ENCODE measurements at places on chromosomes 7 and 10.
A peak's percentile ranks its signal among the peaks of the same experiment; 100 is the strongest.

- peak; percentile 83 for DNase-seq
- no peaks in the 10 kb centered on the region for H3K4me1 ChIP-seq
- H3K36me3 ChIP-seq: no peaks in the 10 kb centered on the region
- H3K27me3 ChIP-seq: no peaks in the 10 kb centered on the region
- no peak overlapping the region for H3K4me3 ChIP-seq
Measured at GRCh38 chr10:92914478-92915325, 66.4 kb downstream of the EXOC6 start.

GRCh38 chr7:46157404-46157803 is 236.3 kb upstream of the IGFBP3 start:
- no peaks in the 10 kb centered on the region for H3K27me3 ChIP-seq
- no peaks in the 10 kb centered on the region for H3K4me1 ChIP-seq
- no peak overlapping the region for H3K27ac ChIP-seq
- no peaks in the 10 kb centered on the region for H3K36me3 ChIP-seq
- H3K4me3 ChIP-seq: no peak overlapping the region

DNA sequence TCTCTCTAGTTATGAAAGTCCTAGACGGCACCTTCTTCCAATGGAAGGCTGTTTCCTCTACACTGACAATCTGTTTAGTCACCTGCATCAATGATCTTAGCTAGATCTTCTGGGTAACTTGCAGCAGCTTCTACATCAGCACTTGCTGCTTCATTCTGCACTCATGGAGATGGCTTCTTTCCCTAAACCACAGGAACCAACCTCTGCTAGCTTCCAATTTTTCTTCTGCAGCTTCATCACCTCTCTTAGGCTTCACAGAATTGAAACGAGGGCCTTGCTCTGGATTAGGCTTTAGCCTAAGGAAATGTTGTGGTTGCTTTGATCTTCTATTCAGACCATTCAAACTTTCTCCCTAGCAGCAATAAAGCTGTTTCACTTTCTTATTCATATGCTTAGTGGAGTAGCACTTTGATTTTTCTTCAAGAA is 24.6 kb downstream of the NAMPT start:
- no peaks in the 10 kb centered on the region for H3K4me1 ChIP-seq
- no peak overlapping the region for H3K27ac ChIP-seq
- peaks cover 4% of the 10 kb centered on the region for H3K36me3 ChIP-seq
- DNase-seq: no peak

DNA sequence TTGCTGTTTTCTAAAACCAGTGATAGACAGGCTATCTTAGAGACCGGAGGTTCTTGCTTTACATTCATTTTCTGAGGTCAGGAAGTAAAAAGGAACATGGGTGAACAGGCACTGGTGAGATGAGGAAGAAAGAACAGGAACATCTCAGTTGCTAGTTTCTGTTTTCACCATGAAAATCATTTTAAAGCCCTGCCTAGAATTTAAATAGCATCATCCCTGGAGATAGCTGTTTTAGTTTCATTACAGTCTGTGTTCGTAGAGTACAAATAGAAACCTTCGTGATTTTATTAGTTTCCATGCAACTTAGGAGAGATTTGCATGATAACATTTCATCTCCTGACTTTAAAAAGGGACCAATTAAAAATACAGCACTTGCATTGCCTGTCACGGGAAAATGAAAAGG is 14.7 kb downstream of the KCNMA1 start:
- no peak overlapping the region for H3K27ac ChIP-seq
- DNase-seq: no peak
- H3K4me1 ChIP-seq: no peaks in the 10 kb centered on the region
- H3K4me3 ChIP-seq: no peak overlapping the region

- no peaks in the 10 kb centered on the region for H3K27me3 ChIP-seq
- peak within 1 kb of the TSS; percentile 40 for H3K4me3 ChIP-seq
- peak; percentile 48 for DNase-seq
- H3K36me3 ChIP-seq: no peaks in the 10 kb centered on the region
- H3K4me1 ChIP-seq: peaks cover 2% of the 10 kb centered on the region
Measured at GRCh38 chr7:2631946-2632732, at the start of gene TTYH3. TSS of gene TTYH3 (plus strand) at chr7:2631986. CDS start at chr7:2632156, 170 bp downstream.

DNA sequence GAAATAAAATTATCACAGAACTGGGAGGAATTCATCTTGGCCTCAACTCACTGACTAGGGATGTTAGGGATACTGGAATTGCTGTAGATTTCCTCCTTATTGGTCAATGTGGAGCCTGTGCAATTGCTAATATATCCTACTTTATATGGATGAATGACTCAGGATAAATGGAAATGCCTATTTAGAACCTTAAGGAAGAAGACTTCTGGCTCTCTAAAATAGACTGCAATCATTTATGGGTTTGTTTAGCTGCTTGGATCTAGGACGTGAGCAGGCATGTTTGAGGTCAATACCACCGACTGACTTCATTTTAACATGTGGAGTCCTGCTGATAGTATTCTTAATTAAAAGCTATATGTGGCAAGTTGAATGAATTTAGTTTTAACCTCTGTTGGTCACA is 1040.1 kb upstream of the LRRN3 start:
- DNase-seq: no peak
- H3K27me3 ChIP-seq: no peaks in the 10 kb centered on the region
- H3K27ac ChIP-seq: no peak overlapping the region

- H3K36me3 ChIP-seq: peaks cover under 1% of the 10 kb centered on the region
- H3K27ac ChIP-seq: no peak overlapping the region
- H3K27me3 ChIP-seq: no peaks in the 10 kb centered on the region
- peak; percentile 69 for DNase-seq
- peaks cover 3% of the 10 kb centered on the region for H3K4me1 ChIP-seq
- no peak overlapping the region for H3K4me3 ChIP-seq
Measured at GRCh38 chr10:74153123-74153522, 2.1 kb downstream of the ADK start.

- H3K4me1 ChIP-seq: peaks cover 16% of the 10 kb centered on the region
- peaks cover 1% of the 10 kb centered on the region for H3K36me3 ChIP-seq
- peak overlapping the region; percentile 50 for H3K27ac ChIP-seq
- H3K27me3 ChIP-seq: no peaks in the 10 kb centered on the region
Measured at GRCh38 chr10:73910401-73910763, 550 bp upstream of the PLAU start.

- no peak overlapping the region for H3K27ac ChIP-seq
- H3K4me1 ChIP-seq: no peaks in the 10 kb centered on the region
- no peaks in the 10 kb centered on the region for H3K27me3 ChIP-seq
- no peaks in the 10 kb centered on the region for H3K36me3 ChIP-seq
- no peak for DNase-seq
- no peak overlapping the region for H3K4me3 ChIP-seq
Measured at GRCh38 chr7:106358103-106358663, 73.4 kb upstream of the NAMPT start.

DNA sequence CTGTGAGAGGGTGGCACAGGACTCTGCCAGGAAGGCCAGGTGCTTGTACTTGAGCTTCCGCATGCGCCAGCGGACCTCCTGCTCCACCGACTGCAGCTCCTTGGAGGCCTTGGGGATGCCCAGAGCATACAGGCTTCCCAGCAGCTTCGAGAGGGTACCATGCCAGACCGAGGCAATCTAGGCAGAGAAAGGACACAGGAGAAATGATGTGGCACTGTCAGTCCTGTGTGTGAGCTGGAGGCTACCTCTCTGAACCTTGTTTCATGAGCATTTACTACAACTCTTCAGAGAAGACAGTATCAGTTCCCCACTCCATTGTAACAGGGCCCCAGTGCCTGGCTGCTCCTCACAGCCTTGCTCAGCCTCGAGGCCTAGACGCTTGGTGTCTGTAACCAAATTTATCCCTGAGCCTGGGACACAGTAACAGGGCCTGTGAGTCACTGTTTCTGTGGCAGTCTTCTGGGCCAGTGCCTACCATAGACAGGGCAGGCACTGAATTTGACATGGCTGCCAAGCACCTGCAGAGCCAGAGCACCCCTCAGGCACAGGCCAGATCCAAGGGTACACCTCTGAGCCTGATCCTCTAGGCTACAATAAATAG is 5.8 kb downstream of the TBRG4 start:
- no peak for DNase-seq
- peaks cover 33% of the 10 kb centered on the region for H3K36me3 ChIP-seq
- no peak overlapping the region for H3K27ac ChIP-seq
- no peaks in the 10 kb centered on the region for H3K27me3 ChIP-seq
- H3K4me3 ChIP-seq: no peak overlapping the region

DNA sequence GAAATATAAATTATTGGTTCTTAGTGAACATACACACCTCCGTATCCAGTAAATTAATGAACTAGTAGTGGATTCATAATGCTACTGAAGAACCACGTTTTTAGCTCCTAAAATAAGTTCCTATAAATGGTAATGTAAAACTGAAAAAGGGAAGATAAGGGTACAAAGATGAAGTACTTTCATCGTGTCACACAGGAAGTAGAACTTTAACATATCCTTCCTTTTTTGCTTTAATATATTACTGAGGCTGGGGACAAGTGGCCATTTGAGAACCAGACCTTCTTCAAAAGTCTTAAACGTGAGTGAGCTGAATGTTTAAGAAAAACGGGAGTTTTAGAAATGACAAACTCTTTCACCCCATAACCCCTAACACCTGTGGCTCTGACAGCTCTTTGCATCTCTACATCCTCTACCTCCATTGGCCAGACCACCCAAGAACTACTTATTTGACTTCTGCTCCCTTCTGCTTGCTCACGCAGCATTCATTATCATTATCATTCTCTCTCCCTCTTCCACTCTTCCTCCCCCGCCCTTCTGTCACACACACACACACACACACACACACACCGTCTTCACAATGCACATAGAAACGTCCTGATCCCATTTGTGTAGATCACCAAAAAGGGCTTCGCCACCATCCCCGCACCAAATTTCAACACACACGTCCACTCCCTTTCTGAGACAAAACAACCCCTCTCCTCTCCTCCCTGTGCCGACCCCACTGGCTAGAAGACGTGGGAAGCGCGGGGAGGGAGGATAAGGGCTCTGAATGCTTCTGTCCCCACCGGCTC is 677 bp downstream of the SKAP2 start:
- H3K4me1 ChIP-seq: no peaks in the 10 kb centered on the region
- no peaks in the 10 kb centered on the region for H3K36me3 ChIP-seq
- H3K27ac ChIP-seq: no peak overlapping the region
- H3K4me3 ChIP-seq: peak overlapping the region; percentile 73

- no peak overlapping the region for H3K27ac ChIP-seq
- H3K4me1 ChIP-seq: no peaks in the 10 kb centered on the region
- no peak overlapping the region for H3K4me3 ChIP-seq
- H3K36me3 ChIP-seq: no peaks in the 10 kb centered on the region
- no peaks in the 10 kb centered on the region for H3K27me3 ChIP-seq
Measured at GRCh38 chr7:25014756-25015155, 34.8 kb upstream of the OSBPL3 start.

DNA sequence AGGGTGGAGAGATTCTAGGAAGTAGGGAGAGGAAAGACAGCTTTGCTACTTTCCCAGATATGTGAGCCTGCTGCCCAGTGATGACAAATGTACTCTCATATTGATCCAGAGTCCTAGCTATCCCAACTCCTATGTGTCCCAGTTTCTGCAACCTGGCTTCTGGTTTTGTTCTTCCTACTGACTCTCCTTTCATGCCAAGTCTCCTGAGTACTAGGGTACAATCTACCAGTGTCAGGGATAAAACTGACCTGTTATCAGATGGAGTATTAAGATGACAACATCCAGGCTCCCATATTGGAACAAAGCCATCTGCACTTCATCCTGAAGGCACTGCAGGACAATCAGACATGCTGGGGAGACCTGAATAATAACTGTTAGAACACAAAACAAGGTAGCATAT is 233.7 kb upstream of the PHYHIPL start:
- no peaks in the 10 kb centered on the region for H3K36me3 ChIP-seq
- DNase-seq: no peak
- H3K4me3 ChIP-seq: no peak overlapping the region
- H3K4me1 ChIP-seq: no peaks in the 10 kb centered on the region
- H3K27ac ChIP-seq: no peak overlapping the region

DNA sequence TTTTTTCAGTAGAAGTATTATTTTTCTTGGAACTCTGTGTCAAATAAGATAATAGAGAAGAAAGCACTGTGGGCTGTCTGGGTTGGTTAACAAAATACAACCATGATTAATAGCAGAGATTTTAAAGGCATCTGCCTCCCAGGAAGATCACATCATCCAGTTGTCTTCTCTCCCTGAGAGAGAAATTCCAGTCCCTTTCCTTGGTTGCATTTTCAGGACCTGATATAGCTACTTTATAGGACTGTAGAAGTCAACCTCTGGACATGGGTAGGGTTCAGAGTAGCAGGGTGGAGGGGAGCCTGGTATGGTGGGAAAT is 309.9 kb upstream of the IGFBP3 start:
- H3K27me3 ChIP-seq: no peaks in the 10 kb centered on the region
- H3K4me3 ChIP-seq: no peak overlapping the region
- no peak overlapping the region for H3K27ac ChIP-seq
- no peaks in the 10 kb centered on the region for H3K36me3 ChIP-seq

- no peak for DNase-seq
- H3K4me3 ChIP-seq: no peak overlapping the region
- no peaks in the 10 kb centered on the region for H3K27me3 ChIP-seq
- no peaks in the 10 kb centered on the region for H3K4me1 ChIP-seq
Measured at GRCh38 chr10:75899816-75900390, 468.5 kb downstream of the LRMDA start.

- no peaks in the 10 kb centered on the region for H3K4me1 ChIP-seq
- H3K27ac ChIP-seq: no peak overlapping the region
- peak; percentile 34 for DNase-seq
Measured at GRCh38 chr7:29090836-29091601, 55.3 kb downstream of the CPVL start.

DNA sequence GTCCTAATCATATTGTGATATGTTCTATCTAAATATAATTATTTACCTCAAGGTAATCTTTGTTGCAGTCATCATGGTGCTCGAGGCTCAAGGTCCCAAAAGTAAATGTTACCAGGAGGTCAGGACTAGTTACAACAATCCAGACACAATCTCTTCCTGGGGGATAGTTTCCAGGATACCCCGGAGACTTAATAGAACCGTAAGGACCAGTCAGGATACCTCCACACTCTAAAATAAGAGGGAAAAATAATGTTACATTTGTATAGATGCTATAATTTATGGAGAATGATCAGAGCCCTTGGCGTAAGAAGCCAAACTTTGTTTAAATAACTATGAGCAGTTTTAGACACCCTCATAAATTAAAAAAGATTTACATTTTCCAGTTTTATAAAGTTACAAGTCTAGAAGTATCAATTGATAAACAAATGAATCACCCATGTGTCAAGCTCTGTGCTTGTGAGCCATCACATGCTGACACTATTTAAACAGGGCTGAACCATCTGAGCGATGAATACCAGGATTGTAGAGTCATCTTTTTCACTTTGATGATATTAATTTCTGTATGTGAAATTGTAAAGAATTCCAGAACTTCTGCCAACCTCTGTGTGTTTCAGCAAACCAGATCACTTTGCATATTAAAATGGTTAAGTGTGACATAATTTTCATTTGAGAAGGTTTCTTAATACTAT is 41.3 kb downstream of the CUBN start:
- no peaks in the 10 kb centered on the region for H3K4me1 ChIP-seq
- no peaks in the 10 kb centered on the region for H3K36me3 ChIP-seq
- no peak overlapping the region for H3K4me3 ChIP-seq
- no peak for DNase-seq

- H3K4me1 ChIP-seq: peaks cover 3% of the 10 kb centered on the region
- H3K27me3 ChIP-seq: no peaks in the 10 kb centered on the region
- peak; percentile 77 for DNase-seq
- H3K27ac ChIP-seq: no peak overlapping the region
- H3K4me3 ChIP-seq: peak overlapping the region; percentile 38
- H3K36me3 ChIP-seq: no peaks in the 10 kb centered on the region
Measured at GRCh38 chr7:99579956-99580777, 17.9 kb upstream of the TMEM225B start.

Measured in mesendoderm (in vitro differentiated cells).